ENCODE measurements at places on chromosomes 3 and 15.
A peak's percentile ranks its signal among the peaks of the same experiment; 100 is the strongest.

GRCh38 chr15:57082054-57082728 lies 163.7 kb downstream of the TCF12 start:
- DNase-seq = peak; percentile 78

DNA sequence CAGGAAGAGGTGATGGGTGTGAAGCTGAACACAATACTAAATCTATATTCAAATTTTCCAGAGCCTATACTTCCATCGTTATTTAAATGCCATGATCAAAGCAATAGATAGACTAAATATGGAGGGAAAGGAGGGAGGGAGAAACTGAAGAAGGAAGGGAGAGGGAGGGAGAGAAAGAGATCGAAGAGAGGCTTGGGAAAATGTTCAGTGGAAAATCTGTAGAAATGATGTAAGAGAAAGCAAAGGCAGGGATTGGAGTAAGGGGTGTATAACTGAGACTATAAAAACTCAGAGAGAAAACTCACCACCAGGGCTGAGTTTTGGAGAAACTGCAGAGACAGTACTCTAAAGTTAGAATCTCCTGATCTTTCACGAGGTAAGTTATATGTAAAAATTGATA lies at the start of gene OSTN:
Gene OSTN, plus strand, starts transcription at position 310 of the 400 bp plus-strand sequence. CDS start 13,292 bp downstream, outside the sequence.
- no peak for DNase-seq

DNA sequence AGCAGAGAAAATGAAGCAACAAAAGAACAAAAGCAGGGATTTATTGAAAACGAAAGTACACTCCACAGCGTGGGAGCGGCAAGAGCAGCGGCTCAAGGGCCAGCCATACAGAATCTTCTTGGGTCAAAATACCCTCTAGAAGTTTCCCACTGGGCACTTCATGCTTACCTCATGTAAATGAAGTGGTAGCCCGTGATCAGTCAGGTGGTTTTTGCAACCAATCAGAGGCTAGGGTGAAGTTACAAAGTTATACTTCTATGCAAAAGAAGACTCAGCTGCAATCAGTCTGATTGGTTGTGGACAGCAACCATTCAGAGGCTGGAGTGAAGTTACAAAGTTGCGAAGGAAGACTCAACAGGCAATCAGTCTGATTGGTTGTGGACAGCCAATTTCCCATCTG lies 37.8 kb upstream of the TRH start:
- DNase-seq = peak; percentile 79

DNA sequence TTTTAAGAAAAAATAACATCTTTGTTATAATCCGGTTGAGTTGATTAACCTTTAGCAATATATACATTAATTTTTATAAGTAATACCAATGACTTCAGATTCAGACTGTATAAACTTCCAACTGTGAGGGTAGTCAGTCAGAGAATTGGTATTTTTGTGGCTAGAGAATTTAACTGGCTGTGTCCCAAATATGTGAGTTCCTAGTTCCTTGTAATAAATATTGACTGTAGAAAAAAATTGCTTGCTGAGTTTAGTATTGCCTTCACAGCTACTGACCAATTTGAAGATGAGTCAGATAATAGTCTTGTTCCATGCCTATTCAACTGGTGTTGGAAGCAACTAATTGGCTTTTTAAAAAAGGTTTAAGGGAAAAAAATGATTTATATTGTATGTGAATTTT lies 210.8 kb downstream of the GAP43 start:
- no peak for DNase-seq
